ENCODE measurements at places on chromosomes 1 and 21. TPM values are rescaled to one million over a fixed set of nuclear protein-coding genes. Genes with fewer than 3 reads are reported as not detected.

DNA sequence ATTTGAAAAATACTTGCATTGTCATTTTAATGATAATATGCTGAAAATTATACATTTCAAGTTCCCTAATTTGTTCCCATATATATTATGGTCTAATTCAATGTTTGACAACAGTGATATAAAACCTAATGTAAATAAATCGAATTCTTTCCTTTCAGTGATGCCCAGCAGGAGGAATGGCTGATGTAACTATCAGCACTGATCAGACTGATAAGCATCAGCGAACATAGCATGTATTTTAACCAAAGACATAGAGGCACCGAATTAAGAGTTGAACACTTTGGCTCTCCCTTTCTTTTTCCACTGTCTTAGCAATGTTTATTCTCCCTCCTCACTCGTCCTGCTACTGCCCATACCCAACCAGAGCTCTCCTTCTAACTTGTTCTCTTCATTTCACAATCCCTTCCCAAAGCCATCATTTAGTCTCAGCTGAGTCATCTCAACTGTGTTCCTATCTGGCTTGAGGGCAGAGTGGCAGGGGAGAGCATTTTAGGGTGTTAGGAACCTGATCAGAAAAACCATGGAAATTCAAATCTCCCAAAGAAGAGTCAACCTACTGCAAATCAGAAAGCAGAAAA, 58.8 kb upstream of the C1orf115 start:
- no peak for DNase-seq

GRCh38 chr21:34085129-34085528, 11.8 kb downstream of the MRPS6 start:
- DNase-seq = no peak

GRCh38 chr21:26212220-26212619, 41.6 kb upstream of the APP start:
- no peak for DNase-seq

FHAD1 gene
- total RNA-seq = 0.31 TPM
